Osteoblast (primary cell): ENCODE measurements at places on chromosomes 5 and 9. TPM values are rescaled to one million over a fixed set of nuclear protein-coding genes. Genes with fewer than 3 reads are reported as not detected.

DNA sequence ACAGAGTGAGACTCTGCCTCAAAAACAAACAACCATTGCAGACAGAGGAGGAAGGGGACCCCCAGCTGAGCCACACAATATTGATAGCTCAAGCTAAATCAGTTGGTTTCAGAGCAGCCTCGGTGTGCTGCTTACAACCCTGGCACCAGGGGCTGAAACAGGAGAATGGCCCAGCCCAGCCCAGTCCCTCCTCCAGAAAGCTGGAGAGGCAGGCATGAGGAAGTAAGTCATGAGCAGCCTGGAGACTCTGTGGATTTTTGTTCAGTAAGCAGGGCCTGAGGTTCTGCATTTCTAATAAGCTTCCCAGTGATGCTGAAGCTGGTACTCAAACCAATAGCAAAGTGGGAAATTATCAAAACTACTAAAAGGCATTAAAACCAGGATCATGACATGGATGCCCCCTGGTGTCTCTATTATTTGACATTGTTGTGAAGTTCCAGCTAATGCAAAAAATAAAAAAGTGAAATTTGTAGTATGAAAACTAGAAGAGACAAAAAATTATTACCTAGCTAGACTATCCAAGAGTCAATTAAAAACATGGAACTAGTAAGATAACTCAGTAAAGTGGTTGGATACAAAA lies 14.2 kb downstream of the PRRT1B start:
- peak; percentile 18 for DNase-seq
- peaks cover 13% of the 10 kb centered on the region for H3K27me3 ChIP-seq
- H3K4me1 ChIP-seq, result peaks cover 4% of the 10 kb centered on the region

DNA sequence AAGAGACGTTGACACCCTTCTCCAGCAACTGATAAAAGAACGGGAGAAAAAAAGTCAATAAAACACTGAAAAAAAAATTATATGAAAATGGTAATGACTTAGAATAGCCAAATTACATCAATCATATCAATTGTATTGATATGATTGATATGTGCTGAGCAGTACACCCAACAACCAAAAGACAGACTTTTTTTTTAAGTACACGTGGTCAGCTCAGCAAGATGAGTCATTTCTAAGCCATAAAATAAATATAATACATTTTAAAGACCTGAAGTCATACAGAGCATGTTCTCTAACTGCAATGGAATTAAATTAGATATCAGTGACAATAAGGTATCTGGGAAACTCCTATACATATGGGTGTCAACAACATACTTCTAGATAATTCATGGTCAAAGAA lies 30.9 kb upstream of the OLFM1 start:
- no peak overlapping the region for H3K27ac ChIP-seq
- H3K4me3 ChIP-seq, result no peak overlapping the region
- no peaks in the 10 kb centered on the region for H3K36me3 ChIP-seq
- H3K4me1 ChIP-seq, result no peaks in the 10 kb centered on the region
- peak; percentile 59 for DNase-seq

- H3K27ac ChIP-seq, result no peak overlapping the region
- peaks cover 21% of the 10 kb centered on the region for H3K36me3 ChIP-seq
- DNase-seq, result peak; percentile 75
- no peaks in the 10 kb centered on the region for H3K27me3 ChIP-seq
- H3K4me1 ChIP-seq, result peaks cover 13% of the 10 kb centered on the region
Measured at GRCh38 chr5:177431317-177432142, 5.1 kb downstream of the GRK6 start.

- no peak for DNase-seq
- no peaks in the 10 kb centered on the region for H3K27me3 ChIP-seq
- no peak overlapping the region for H3K4me3 ChIP-seq
- H3K27ac ChIP-seq, result no peak overlapping the region
Measured at GRCh38 chr5:118139361-118139760, 849.0 kb downstream of the DTWD2 start.

TRIP13 gene
- 3.8 and 4.0 TPM in 2 replicates for total RNA-seq

DNA sequence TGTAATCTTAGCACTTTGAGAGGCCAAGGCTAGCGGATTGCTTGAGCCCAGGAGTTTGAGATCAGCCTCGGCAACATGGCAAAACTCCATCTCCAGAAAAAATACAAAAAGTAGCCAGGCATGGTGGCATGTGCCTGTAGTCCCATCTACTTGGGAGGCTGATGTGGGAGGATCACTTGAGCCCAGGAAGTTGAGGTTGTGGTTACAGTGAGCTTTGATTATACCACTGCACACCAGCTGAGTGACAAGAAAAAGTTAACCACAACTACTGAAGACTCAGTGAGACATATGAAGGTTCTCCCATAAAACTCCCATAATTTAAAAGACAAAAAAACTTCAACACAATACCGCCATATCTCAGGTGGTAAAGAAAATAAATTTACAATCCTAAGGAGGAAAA lies 98.0 kb downstream of the NR6A1 start:
- H3K4me3 ChIP-seq, result no peak overlapping the region
- H3K4me1 ChIP-seq, result peaks cover 19% of the 10 kb centered on the region
- H3K27me3 ChIP-seq, result no peaks in the 10 kb centered on the region
- H3K36me3 ChIP-seq, result no peaks in the 10 kb centered on the region

S100Z gene
- total RNA-seq, result not detected in 2 replicates

DNA sequence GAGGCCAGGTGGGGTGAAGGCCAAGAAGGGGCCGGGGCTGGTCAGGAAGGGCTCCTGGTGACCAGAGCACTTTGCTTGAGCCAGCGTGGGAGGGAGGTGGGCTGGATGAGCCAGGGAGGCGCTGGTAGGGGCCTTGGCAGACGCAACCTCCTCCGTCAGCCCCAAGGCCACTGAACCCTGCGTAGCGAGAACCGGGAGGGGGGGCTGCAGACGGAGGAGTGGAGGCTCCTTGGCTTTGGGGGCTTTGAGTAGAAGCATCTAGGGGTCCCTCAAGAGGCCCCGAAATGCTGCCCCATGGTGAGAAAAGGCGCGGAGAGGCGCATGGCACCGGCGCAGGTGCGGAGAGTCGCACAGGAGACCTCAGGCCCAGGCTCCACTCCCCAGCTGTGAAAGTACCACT lies 1888.0 kb upstream of the CDH9 start:
- no peaks in the 10 kb centered on the region for H3K27me3 ChIP-seq
- no peaks in the 10 kb centered on the region for H3K36me3 ChIP-seq
- no peak for DNase-seq
- no peak overlapping the region for H3K4me3 ChIP-seq
- no peak overlapping the region for H3K27ac ChIP-seq
- H3K4me1 ChIP-seq, result no peaks in the 10 kb centered on the region

- DNase-seq, result peak; percentile 48
- H3K27ac ChIP-seq, result no peak overlapping the region
- peak overlapping the region; percentile 52 for H3K4me3 ChIP-seq
- no peaks in the 10 kb centered on the region for H3K36me3 ChIP-seq
- peaks cover 13% of the 10 kb centered on the region for H3K4me1 ChIP-seq
Measured at GRCh38 chr5:75048457-75048953, 3.9 kb downstream of the GCNT4 start.

SHISAL2B gene
- total RNA-seq, result not detected in 2 replicates

DOK3 gene
- 1.1 and 1.5 TPM in 2 replicates for total RNA-seq

- no peak for DNase-seq
- H3K27ac ChIP-seq, result no peak overlapping the region
- H3K36me3 ChIP-seq, result no peaks in the 10 kb centered on the region
Measured at GRCh38 chr5:53926026-53926425, 365.6 kb downstream of the NDUFS4 start.

DNA sequence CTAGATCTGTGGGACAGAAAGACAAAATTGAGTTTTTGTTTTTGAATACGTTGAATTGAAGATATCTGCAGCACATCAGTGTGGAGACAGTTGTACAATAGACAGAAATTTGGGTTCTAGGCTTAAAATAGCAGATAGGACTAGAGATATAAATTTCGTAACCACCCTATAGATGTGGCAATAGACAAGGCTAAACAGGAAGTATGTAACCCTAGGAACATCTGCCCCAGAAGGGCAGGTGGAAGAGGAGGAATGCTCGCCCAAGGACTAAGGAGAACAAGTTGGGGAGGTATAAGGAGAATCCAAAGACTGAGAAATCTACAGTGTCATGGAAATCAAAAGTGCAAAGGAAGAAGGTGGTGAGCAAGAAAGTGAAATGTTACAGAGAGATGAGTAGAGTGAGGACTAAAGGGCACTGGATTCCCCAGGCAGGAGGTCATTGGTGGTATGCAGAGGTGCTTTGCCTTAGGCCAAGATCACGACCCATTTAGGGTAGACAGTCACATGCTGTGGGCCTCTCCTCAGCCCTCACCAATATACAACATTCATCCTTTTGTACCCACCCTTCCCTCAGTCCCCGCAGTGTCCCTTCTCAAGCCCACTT lies 109.1 kb upstream of the ELL2 start:
- H3K4me1 ChIP-seq, result peaks cover 39% of the 10 kb centered on the region
- H3K36me3 ChIP-seq, result no peaks in the 10 kb centered on the region
- H3K4me3 ChIP-seq, result no peak overlapping the region

DNA sequence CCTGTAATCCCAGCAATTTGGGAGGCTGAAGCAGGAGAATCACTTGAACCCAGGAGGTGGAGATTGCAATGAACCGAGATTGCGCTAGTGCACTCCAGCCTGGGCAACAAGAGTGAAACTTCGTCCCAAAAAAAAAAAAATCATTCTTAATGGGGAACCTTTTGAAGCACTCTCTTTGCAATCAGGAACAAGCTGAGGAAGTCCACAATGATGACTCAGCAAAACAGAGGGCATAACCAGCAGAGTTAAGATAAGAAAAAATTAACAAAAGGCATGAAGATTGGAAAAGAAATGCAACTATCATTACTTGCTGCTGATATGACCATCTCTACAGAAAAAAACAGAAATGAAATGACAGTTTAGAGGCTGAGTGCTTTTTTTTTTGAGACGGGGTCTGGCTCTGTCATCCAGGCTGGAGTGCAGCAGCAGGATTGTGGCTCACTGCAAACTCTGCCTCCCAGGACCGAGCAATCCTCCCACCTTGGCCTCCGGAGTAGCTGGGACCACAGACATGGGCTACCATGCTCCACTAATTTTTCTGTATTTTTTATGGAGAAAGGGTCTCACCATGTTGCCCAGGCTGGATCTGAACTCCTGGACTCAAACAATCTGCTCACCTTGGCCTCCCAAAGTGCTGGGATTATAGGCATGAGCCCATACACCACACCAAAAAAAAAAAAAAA lies 88.0 kb downstream of the FNBP1 start:
- no peaks in the 10 kb centered on the region for H3K27me3 ChIP-seq
- H3K4me3 ChIP-seq, result no peak overlapping the region
- peaks cover 8% of the 10 kb centered on the region for H3K4me1 ChIP-seq
- peaks cover 9% of the 10 kb centered on the region for H3K36me3 ChIP-seq
- no peak for DNase-seq

GZMA gene
- total RNA-seq, result not detected in 2 replicates
